Calu3 (cell line): ENCODE measurements at places on chromosomes 6 and 20.
A peak's percentile ranks its signal among the peaks of the same experiment; 100 is the strongest.

DNA sequence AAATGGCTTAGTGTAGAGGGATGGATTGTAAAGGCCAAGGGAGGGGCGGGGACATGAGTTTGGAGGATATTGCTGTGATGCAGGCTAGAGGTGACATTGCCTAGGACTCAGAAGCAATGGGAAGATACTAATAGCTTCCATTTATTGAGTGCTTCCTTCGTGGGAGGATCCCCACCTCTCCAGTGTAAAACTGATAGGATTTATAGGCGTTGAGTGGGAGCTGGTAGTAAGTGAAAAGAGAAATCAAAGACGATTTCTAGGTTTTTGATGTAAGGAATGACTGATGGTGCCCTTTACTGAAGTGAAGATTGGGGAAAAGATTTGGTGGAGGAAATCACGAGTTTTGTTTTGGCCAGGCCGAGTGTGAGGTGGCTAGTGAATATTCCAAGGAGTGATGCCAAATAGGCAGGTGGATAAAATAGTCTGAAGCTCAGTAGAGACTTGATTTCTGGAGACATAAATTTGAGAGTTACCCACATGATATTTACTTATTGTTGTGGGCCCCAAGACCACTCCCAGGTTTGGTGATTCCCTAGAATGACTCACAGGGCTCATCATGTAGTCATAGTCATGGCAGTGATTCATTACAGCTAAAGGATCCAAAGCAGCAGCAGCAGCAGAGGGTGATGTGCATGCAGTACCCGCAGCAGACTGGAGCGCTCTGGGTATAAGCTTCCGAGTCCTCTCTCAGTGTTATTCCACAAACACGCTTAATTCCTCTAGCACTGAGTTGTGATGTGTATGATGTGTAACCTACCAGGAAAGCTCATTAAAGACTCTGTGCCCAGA lies 10.2 kb downstream of the RPRD1B start:
- DNase-seq = no peak

DNA sequence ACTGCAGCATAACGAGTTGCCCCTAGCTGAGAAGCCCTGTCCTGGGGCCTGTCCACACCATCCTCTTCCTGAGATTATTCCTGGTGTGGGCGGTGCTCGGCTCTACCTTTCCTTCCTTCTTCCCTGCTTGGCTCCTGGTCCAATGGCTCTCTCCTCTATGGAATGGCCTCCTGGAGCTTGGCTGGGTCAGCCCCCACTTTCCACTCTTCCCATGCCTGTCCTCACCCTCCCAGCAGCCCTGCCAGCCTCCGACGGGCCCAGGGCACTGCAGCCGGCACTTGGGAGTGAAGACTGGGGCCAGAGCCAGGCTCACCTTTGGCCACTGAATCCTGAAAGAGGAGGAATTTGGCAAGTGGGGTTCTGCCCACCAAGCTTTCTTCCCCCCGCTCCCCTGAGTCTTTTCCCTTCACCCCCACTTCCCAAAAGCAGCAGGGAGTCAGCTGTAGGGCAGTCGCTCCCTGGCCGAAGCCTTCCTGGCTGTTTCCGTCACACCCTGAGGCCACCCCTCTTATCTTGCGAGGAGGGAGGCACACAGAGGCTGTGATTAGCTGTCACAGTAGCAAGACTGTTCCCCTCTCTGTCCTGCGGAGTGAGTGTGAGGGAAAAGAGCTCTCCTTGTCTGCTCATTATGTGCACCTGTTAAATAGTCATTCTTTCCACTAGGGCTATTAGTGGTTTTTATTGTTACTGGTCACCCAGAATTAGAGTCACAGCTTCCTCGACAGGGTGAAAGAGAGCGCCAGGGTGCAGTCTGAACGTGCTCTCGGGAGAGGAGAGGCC lies 6.3 kb upstream of the CDSN start:
- no peak for DNase-seq

GRCh38 chr6:109351231-109352130 lies 30.8 kb downstream of the CD164 start:
- no peak for DNase-seq

GRCh38 chr20:62916703-62917476 lies 9.4 kb downstream of the DIDO1 start:
- no peak for DNase-seq

GRCh38 chr6:1580109-1580508 lies 29.6 kb upstream of the FOXC1 start:
- DNase-seq = no peak

- peak; percentile 51 for DNase-seq
Measured at GRCh38 chr6:11263291-11263775, 30.9 kb upstream of the NEDD9 start.

- DNase-seq = no peak
Measured at GRCh38 chr6:20498041-20498385, 36.2 kb upstream of the CDKAL1 start.
